Uterine smooth muscle cell (primary cell): ENCODE measurements at places on chromosomes 3 and 15. TPM values are rescaled to one million over a fixed set of nuclear protein-coding genes. Genes with fewer than 3 reads are reported as not detected.

The GLDN gene
- total RNA-seq, result 0.22 and 0.37 TPM in 2 replicates

The AMT gene
- 0.50 and 0.66 TPM in 2 replicates for total RNA-seq

The SYNPR gene
- total RNA-seq, result not detected in 2 replicates

The AHSG gene
- not detected in 2 replicates for total RNA-seq

The PRICKLE2 gene
- 12.8 and 28.5 TPM in 2 replicates for total RNA-seq

The CADM2 gene
- not detected in 2 replicates for total RNA-seq

The HRH1 gene
- 6.6 and 11.4 TPM in 2 replicates for total RNA-seq

The SLC51B gene
- total RNA-seq, result 0.12 and 0.33 TPM in 2 replicates

The CPA3 gene
- total RNA-seq, result not detected in 2 replicates

The CYP8B1 gene
- total RNA-seq, result under 0.01 TPM in 1 of 2 replicates, not detected in the other

The XCR1 gene
- total RNA-seq, result under 0.01 TPM in 1 of 2 replicates, not detected in the other

The IL16 gene
- 0.22 and 0.25 TPM in 2 replicates for total RNA-seq

The FBXW12 gene
- not detected in 2 replicates for total RNA-seq

The CHD2 gene
- 96.5 and 98.1 TPM in 2 replicates for total RNA-seq

The BTLA gene
- total RNA-seq, result 0.12 TPM in 1 of 2 replicates, not detected in the other

The LRRN1 gene
- total RNA-seq, result not detected in 2 replicates

The GDPGP1 gene
- total RNA-seq, result 3.0 and 11.0 TPM in 2 replicates

The GRM2 gene
- total RNA-seq, result under 0.01 TPM in 2 replicates

The ATP13A5 gene
- not detected in 2 replicates for total RNA-seq

The ANKUB1 gene
- not detected in 2 replicates for total RNA-seq

The THBS1 gene
- 214 and 454 TPM in 2 replicates for total RNA-seq

The NIT2 gene
- total RNA-seq, result 14.1 and 23.2 TPM in 2 replicates

The GSK3B gene
- total RNA-seq, result 42.2 and 48.9 TPM in 2 replicates
